Activated gamma-delta T cell treated with Interleukin-2 at 50 U/mL for 16 hours (primary cell): ENCODE measurements at places on chromosomes 1 and 21.
A peak's percentile ranks its signal among the peaks of the same experiment; 100 is the strongest.

DNA sequence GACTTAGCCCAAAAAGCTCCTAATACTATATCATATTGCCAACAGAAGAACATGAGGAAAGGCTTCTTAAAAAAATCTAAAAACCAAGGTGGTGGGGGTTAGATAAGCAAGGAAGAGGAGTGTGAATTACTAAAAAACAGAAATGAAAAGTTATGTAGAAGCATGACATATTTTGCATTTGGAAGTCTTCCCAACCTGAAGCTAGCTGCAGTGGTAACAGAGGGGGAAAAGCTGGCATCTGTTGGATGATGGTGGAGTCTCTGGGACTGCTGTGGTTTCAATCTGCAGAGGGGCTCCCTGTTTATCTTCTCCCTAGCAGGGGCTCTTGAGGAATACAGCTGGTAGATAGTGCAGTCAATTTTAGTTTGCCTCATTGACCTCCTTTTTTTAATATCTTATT is 249.2 kb upstream of the KIAA0040 start:
- no peak for DNase-seq

DNA sequence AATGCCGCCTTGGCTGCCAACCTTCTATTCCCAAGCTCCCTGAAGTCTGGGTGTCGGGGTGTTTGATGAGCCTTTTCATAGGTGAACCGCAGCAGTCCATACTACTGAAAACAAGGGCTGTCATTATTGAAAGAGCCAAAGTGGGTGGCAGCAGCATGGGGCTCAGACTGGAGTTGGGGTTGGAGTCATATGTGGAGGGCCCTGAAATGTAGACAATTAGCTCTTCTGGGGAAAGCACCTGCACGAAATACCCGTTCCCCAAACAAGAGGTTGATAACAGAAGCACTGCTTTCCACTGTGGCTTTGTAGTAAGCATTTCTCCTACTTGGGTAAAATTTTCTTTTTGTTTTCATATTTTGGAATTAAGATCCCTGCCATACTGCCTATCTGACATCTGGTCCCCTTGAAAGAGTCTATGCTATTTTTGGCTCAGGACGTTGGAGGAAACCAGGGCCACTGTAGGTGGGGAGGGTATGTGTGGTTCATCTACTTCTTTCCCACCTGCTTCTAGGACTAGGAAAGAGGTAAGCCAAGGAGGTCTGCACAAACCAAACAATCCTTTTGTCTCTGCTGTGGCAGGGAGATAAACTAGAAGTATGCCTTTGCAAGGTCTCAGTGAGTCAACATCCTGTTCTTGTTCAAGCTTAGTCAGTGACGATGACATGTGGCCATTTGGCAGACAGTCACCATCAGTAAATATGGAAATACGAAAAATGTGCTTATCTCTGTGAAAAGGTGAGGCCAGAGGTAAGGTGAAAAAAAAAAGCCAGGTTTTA is 197.0 kb upstream of the UBE2U start:
- DNase-seq, result no peak

- no peak for DNase-seq
Measured at GRCh38 chr1:170303034-170303433, 157.3 kb downstream of the NTMT2 start.

DNA sequence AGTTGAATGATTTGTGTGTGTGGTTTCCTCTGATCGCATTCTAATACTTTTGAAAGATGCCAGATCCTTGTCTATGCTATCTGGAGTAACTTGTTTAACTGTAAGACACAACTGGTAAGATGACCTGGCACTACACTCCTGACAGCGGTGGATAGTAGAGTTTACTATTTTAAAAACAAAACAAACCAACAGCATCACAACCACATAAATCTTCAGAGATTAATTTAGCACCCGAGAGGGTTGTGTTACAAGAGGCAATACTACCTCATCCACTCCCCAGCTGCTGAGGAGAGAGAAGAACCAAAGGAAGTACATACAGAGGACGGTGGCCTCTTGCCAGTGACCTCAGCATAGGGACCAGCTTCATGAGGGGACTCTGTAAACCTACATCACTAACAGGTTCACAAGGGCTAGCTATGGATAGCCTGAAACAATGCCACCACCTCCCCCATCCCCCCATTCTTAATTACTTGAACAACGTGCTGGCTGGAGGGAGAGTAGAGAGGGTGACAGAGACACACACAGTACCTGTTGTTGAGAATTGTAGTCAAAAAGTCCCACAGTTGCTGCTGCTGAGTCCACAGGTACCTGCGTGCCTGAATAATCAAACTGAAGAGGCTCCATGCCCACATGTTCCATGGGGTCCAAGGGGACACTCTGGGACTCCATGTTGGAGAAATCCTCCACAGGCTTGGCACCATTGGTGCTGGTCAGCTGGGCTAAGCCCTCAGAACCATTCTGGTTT is 73.5 kb downstream of the PUM1 start:
- DNase-seq, result no peak

GRCh38 chr21:22536509-22536908 is 1538.3 kb downstream of the NCAM2 start:
- no peak for DNase-seq

GRCh38 chr1:220457957-220458609 is 69.9 kb upstream of the MARK1 start:
- no peak for DNase-seq

DNA sequence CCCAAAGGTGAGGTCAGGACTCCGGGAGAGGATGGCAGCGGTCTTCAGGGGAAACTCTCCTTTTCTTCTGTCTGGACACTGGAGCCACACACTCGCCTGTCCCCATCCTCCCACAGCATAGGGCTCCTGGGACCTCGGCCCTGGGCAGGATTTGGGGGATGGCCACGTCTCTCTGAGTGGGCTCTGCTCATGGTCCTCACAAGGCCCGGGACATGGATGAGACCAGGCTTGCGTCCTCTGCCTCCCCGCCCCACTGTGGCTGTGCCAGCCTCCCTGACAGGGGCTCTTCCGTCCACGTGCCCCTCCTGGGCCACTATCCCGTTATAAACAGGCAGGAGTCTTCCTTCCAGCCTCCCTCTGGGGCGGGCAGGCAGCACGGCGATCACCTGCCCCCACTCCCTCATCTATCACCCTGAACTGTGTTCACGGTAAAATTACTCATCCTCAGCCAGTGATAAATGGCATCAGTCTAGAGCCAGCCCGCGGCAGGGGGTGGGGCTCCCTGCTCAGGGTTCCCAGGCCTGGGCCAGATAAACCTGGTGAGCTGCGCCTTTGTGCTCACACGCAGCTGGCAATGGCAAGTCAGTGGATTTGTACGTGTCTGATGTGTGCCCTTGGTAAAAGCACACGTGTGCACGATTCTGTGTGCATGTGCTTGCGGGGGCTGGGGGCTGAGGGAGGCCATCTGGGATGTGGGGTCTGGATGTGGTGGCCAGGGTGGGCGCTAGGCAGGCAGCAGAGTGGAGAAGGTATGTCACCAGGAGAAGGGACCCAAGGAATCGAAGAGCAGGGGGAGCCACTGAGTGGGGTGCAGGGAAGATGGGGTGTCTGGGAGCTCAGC is 12.6 kb upstream of the SAMD11 start:
- DNase-seq, result peak; percentile 2

DNA sequence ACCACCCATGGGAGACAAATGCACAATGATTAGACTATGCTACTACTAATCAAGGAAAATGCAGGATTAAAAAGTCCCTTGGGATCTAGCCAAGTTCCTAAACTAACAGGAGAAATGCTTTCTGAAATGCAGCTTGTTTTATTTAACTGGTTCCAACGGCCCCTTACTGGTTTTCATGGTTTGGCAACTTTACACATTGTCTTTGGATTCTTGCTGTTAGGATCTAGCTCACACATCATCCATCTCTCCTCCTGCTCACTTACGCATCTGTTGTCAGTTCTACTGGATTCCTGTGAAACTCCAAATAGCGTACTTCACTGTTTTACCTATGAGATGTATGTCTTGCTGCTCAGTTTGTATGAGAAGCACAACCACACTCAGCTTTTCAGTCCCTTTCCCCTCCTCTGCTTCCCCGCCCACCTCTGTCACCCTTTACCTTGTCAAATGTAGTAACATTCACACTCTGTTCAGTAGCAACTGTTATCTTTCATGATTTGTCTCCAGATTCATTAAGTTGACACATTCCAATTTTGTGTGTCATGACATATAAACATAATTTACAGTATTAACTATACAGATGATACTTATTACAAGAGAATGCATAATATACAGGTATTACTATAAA is 130.1 kb downstream of the SIM2 start:
- no peak for DNase-seq

DNA sequence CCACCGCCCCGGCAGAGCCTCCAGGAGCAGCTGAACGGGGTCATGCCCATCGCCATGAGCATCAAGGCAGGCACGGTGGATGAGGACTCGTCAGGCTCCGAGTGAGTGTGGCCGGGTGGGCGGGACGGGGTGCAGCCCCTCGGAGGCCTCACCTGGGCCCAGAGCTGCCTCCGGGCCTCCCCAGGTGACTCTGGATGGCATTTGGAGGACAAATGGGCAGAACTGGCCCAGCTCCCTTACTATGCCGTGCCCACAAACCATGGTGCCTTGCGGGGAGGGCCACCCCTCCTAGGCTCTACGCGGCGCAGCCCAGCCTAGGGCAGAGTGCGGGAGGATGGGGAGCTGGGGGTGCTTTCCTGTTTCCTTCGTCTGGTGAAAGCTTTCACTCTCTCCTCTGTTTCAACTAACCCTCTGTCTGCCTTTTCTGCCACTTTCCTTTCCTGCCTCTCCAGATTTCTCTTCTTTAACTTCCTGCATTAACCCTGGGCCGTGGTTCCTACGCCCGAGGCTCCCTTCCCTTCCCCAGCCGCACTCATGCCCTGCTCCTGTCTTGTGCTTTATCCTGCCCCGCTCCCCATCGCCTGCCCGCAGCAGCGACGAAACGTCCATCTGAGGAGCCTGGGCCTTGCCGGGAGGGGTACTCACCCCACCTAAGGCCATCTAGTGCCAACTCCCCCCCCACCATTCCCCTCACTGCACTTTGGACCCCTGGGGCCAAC is 9.2 kb downstream of the PSRC1 start:
- no peak for DNase-seq

DNA sequence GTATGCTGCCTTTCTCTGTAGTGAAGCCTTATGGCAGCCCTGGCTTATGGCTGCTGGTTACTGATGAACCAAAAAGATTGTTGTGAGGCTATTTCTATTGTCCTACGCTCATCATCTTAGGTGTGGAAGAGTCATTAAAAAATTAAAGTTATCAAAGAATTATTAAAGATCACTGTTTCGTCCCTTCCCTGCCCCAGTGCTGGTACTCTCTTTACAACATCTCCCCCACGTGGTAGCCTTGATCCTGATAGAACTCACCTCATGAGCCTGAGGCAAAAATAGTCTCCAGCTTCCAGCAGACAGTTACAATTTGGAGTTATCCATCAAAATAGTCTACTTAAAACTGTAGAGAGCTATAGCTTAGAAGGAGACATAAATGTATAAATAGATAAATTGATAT is 201.5 kb downstream of the S1PR1 start:
- DNase-seq, result no peak

GRCh38 chr1:28775121-28775942 is 36.6 kb upstream of the OPRD1 start:
- peak; percentile 61 for DNase-seq

DNA sequence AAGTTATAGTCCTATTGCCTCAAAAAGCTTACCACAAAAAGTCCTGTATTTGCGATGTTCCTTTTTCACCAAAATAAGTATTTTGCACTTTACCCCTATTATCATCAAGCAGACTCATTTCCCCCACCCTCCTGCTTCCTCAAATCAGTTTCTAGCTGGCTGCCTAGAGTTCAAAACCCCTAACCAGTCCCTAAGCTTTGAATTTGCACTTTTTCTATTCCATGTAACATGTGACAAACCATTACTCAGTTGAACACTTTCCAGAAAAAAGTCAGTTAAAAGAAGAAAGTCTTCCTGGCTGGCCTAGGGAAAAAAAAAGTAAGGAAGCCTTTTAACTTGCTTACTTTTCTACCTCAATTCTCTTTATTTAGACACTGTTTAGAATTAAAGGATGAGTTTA is 8.2 kb downstream of the CEP170 start:
- DNase-seq, result no peak
